Skin of body (tissue), 3 donors: ENCODE measurements at places on chromosomes 12 and 14. TPM values are rescaled to one million over a fixed set of nuclear protein-coding genes. Genes with fewer than 3 reads are reported as not detected.

GRCh38 chr14:29271669-29272068 lies 505.1 kb downstream of the FOXG1 start:
- DNase-seq, result no peak

The LTB4R gene
- 8.6 TPM for total RNA-seq

GRCh38 chr12:125467363-125467762 lies 402.1 kb downstream of the AACS start:
- DNase-seq, result no peak

- no peak for DNase-seq
Observed at GRCh38 chr12:120855823-120856588, 48.2 kb downstream of the SPPL3 start.

DNA sequence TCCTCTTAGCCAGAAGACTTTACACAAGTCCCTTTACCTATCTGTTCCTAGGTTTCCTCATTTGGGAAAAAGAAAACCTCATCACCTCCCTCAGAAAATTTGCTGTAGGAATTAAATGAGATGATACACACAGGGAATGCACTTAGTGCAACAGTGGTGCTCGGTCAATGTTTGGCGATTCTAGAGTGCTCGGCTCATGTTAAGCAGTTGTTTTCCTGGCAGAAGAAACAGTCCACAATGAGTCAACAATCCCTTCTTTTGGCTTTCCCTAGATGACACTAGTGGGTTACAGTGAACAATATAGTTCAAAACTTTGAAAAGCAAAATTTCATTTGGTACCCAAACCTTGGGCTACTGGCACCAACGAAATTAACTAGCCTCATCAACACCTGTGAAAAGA lies 3.9 kb upstream of the TMEM233 start:
- DNase-seq, result no peak

The IGF1 gene
- total RNA-seq, result 14.0 TPM

GRCh38 chr14:86604561-86604960 lies 1074.6 kb downstream of the FLRT2 start:
- no peak for DNase-seq

GRCh38 chr12:123690191-123690840 lies 19.4 kb downstream of the TCTN2 start:
- no peak for DNase-seq

GRCh38 chr14:37114002-37114401 lies 58.4 kb downstream of the SLC25A21 start:
- no peak for DNase-seq

DNA sequence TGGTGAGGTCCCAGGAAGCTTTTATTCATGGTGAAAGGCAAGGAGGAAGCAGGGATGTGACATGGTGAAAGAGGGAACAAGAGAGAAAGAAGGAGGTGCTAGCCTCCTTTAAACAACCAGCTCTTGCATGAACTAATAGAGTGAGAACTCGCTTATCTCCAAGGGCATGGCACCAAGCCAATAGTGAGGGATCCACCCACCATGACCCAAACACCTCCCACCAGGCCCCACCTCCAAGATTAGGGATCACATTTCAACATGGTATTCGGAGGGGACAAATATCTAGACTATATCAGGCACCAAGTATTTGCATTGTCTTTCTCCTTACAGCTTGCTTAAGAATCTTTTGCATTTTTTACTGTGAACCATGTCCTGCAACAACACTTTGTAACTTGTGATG lies 91.9 kb upstream of the DHRS4 start:
- DNase-seq, result no peak

The PLEKHA5 gene
- 49.1 TPM for total RNA-seq

GRCh38 chr12:546920-547845 lies 87.4 kb downstream of the B4GALNT3 start:
- DNase-seq, result no peak

GRCh38 chr14:21275261-21275858 lies 4.5 kb upstream of the RPGRIP1 start:
- DNase-seq, result no peak

GRCh38 chr12:53279283-53279869 lies 11.3 kb downstream of the ESPL1 start:
- DNase-seq, result no peak

DNA sequence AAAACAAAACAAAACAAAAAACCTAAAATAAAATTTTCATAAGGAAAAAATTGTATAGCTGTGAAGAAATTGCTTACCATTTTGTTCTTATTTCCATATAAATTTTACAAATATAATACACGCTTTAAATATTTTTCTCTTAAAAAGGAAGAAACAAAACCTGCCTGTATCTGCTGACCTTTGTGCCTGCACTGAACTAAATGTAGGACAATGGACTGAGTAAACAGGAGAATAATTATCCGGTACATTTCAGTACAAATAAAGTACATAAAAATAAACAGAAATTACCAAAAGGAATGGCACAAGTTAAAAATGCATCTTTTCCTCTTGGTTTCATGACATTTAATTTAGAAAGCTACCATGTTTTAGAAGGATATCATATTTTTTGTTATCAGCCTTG lies 112.3 kb downstream of the DNAI7 start:
- no peak for DNase-seq

- no peak for DNase-seq
Observed at GRCh38 chr14:77647853-77648252, 31.4 kb upstream of the SPTLC2 start.

DNA sequence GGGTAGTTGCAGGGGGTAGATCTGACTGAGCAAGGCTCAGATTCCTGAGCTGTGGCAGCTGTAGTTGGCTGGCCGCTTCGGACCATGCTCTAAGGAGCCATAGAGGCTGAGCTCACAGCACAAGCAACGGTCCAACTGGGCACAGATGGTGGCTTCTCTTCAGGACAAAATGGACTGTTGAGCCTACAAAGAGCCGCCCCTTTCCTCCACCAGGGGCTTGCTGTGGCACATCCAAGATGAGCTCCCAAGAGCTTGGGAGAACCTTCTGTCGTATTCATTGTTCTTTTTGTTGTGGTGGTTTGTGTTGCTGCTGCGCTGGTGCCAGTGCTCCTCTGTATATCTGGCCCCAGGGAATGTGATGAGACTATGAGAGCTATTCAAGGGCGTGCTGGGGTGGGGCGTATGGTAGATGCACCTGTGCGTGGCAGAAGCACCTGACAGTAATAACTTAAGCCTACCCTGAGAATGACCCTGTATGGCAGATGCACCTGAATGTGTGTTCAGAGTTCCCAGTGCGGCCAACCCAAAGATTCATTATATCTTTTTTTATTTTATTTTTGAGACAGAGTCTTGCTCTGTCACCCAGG lies 17.8 kb upstream of the LGALS3 start:
- DNase-seq, result no peak

The SCYL2 gene
- 54.1 TPM for total RNA-seq

DNA sequence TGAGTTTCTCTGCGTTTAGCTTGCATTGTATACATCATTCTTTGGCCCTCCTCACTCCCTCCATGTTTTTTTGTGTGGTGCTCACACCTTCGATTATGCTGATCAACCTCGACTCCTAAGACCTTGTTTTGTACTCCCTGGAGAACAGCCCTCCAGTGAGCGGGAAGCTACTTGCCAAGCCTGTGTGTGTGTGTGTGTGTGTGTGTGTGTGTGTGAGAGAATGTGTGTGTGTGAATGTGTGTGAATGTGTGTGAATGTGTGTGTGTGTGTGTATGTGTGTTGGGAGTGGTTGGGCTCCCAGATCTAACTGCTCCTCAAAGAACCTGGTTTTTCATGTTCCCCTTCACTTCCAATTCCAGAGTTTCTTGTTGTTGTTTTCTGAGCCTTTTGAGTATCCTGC lies 6.0 kb downstream of the NYNRIN start:
- no peak for DNase-seq

DNA sequence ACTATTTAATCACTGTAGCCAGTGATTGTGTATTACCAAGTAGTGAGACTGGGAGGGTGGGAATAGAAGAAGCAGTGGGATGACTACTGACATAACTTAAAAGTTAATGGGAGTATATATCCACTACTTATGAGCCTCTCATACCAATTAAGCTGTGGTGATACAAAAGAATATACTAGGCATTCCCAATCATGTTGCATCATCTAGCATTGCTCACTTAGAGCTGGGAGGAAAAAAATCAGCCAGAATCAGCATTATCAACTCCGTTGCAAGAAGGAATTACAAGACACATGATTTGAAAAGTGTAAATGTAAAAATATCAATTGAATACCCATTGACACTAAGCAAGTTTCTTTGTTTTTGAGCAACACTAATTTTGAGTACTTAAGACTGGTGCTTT lies 745 bp upstream of the PPP1R36 start:
- no peak for DNase-seq

GRCh38 chr14:68819260-68819691 lies 26.4 kb upstream of the ZFP36L1 start:
- DNase-seq, result peak; percentile 46
